ENCODE measurements at places on chromosomes 1 and 21.

GRCh38 chr1:47235241-47235681, 3.2 kb upstream of the TAL1 start:
- no peak for DNase-seq

- no peak for DNase-seq
Observed at GRCh38 chr1:21264898-21265297, 25.4 kb downstream of the ECE1 start.

GRCh38 chr1:180291004-180291403, 60.9 kb downstream of the LHX4 start:
- no peak for DNase-seq

GRCh38 chr1:185860311-185860710, 126.1 kb downstream of the HMCN1 start:
- no peak for DNase-seq

DNA sequence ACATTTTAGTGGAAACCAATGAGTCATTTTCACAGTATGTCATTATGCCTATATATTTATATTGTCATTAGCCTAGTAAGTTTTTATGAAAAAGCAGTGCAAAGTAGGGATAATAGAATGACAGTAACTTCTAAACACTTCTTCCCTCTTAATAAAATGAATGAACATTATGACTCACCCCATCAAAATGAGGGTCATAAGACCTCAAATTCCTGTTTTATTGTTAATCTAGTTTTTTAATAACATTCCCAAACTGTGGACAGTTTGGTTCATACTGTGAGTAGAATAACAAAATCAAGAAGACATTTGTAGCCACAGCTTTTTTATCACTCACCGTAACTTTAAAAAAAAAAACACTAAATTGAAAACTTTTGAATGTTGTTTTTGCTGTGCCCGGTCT, 160.5 kb downstream of the LRRC40 start:
- DNase-seq: no peak

DNA sequence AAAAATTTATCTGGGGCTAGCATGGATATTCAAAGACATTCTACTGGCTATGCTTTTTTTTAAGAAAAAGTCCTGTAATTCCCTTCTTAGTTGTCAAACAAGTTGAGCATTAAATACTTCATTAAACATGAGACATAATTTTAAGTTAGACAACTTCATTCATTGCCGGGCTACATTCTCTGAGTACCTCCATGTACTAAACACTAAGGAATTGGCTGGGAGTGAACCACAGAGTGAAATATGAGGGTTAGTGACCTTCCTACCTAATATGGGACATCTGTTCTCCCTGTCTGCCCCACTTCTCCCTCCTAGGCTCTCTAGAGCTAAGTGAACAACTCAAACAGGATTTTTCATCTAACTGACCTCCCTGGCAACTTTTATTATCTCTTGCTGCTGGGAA, 370.4 kb downstream of the VAV3 start:
- no peak for DNase-seq

DNA sequence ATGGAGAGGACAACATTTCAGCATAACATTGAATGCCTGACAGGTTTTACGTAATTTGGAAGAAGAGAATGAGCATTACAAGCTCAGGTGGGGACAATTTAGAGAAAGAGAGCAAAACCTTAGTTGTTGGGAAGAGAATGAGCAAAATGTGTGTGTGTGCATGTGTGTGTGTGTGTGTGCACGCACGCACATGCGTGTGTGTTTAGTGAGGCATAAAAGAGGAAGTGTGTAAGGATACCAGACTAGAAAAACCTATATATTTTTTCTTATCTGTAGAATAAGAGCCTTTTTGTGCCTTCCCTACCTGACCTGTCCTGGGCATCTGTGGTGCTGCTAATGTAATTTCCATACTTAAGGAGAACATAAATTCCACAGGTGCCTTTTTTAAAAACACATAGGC, 99.0 kb upstream of the PLXNA2 start:
- no peak for DNase-seq

- DNase-seq: no peak
Observed at GRCh38 chr1:115227346-115228082, 110.5 kb downstream of the NGF start.

DNA sequence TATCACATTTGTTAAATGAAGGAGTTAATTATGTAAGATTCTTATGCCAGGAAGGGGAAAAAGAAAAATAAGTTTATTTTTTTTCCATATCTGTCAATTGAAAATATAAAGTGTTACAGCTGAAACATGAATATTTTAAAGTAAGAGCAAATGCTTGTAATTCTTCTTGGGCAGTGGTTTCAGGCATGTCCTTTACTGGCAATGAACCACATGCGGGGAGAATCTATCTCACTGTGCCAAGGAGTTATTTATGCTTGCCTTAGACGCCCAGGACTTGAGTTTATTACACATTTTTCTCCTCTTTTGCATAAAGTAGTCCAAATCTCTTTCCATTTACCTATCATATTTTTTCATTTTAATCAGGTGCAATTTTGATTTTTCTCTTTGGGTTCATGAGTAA, 207.8 kb upstream of the NRIP1 start:
- DNase-seq: no peak

GRCh38 chr1:69121723-69122122, 446.0 kb upstream of the LRRC7 start:
- no peak for DNase-seq

DNA sequence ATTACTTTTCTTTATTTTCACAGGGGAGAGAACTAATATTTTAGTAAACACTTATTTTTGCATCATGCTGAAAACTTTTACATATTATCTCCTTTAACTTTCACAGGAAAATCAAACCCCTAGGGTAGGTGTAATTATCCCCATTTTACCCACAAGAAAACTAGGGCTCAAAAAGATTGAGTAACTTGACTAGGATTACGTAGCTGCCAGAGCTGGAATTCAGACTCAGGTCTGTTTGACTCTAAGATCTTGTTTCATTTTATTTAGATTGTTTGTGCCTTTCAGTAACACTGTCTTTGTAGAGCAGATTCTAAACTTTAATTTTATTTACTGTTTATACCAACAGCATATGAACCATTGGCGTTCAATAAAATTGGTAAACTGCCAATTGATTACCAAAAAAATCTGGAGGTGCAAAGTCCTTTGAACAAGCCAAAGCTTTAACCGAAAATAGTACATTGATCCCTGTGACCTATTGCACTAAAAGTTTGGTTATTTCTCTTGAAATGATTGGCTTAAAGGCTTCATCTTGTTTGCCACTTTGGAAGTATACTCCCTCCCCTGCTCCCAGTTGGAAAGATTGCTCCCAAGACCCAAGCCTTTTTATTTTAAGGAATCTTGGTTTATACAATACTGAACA, 71.0 kb upstream of the WDR26 start:
- no peak for DNase-seq

GRCh38 chr1:67888216-67889106, 55.2 kb upstream of the GNG12 start:
- DNase-seq: no peak

- DNase-seq: no peak
Observed at GRCh38 chr1:230425252-230426091, 660 bp downstream of the PGBD5 start.

GRCh38 chr1:158147869-158148268, 32.8 kb upstream of the CD1D start:
- no peak for DNase-seq

DNA sequence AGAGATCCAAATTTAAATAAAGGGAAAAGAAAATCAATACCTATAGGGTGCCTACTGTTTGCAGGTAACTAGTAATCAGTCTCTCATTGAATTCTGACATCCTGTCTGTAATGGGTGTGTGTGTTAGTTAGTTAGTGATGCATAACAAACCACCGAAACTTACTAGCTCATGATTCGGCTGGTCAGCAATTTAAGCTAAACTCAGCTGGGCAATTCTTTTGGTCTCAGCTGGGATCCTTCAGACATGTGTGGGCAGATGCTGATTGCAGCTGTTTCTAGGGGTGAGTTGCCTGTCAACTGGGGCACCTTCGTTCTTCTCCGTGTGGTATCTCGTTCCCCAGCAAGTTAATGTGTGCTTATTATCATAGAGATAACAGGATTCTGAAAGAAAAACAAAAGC, 40.2 kb upstream of the ZNF124 start:
- DNase-seq: no peak

DNA sequence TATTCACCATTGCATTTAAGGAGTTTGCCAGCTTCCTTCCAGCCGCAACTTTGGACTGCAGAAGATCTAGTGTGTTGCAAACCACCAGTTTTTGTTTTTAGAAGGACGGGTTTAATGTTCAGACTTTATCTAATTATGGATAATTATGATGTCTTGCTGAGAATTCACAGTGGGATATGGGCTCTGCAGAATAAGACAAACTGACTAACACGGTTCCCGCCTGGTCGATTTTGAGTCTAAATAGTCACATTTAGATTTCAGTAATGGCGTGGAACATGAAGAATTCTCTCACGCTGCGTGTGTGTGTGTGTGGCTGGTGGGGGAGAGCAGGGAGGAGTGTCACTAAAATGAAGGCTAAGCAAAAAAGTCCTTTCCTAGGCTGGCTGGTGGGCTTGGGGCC, 48.5 kb upstream of the DMRTB1 start:
- no peak for DNase-seq

DNA sequence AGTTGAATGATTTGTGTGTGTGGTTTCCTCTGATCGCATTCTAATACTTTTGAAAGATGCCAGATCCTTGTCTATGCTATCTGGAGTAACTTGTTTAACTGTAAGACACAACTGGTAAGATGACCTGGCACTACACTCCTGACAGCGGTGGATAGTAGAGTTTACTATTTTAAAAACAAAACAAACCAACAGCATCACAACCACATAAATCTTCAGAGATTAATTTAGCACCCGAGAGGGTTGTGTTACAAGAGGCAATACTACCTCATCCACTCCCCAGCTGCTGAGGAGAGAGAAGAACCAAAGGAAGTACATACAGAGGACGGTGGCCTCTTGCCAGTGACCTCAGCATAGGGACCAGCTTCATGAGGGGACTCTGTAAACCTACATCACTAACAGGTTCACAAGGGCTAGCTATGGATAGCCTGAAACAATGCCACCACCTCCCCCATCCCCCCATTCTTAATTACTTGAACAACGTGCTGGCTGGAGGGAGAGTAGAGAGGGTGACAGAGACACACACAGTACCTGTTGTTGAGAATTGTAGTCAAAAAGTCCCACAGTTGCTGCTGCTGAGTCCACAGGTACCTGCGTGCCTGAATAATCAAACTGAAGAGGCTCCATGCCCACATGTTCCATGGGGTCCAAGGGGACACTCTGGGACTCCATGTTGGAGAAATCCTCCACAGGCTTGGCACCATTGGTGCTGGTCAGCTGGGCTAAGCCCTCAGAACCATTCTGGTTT, 73.5 kb downstream of the PUM1 start:
- DNase-seq: no peak

- DNase-seq: no peak
Observed at GRCh38 chr1:236833575-236833974, 38.5 kb downstream of the MTR start.

GRCh38 chr1:28869952-28870351, 44.4 kb upstream of the EPB41 start:
- no peak for DNase-seq

Measured in NCI-H1105 treated with DMSO at 0.1 percent for 48 hours (cell line).